ENCODE measurements at places on chromosomes 16 and 17.

DNA sequence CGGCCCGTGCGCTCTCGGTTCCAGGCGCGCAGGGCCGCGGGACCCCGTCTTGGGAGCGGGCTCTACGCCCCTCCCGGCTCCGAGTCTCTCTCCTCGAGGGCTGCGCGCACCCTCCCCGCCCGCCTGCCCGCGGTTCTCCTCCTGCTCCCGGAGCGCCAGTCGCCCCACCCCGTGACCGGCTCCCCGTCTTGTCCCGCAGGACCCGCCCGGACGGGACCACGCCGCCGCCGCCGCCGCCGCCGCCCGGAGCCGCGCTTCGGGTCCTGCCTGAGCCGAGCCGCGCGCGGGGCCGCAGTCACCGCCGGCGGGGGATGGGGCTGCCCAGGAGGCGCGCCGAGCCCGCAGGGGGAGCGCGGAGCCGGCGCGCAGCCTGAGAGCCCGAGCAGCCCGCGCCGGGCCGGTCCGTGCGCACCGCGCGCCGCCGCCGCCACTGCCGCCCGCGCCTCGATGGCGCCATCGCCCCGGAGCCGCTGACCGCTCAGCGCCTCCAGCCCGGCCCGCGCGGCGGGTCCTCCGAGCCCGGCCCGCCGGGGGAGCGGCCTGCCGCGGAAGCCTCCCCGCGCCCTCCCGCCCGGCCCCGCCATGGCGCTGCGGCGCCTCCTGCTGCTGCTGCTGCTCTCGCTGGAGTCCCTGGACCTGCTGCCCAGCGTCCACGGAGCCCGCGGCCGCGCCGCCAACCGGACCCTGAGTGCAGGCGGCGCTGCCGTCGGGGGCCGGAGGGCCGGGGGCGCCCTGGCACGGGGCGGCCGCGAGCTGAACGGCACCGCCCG is at the start of gene SHISA6:
SHISA6 (plus strand) TSS at position 373 of the 770 bp plus-strand sequence.
- DNase-seq, result peak; percentile 2

DNA sequence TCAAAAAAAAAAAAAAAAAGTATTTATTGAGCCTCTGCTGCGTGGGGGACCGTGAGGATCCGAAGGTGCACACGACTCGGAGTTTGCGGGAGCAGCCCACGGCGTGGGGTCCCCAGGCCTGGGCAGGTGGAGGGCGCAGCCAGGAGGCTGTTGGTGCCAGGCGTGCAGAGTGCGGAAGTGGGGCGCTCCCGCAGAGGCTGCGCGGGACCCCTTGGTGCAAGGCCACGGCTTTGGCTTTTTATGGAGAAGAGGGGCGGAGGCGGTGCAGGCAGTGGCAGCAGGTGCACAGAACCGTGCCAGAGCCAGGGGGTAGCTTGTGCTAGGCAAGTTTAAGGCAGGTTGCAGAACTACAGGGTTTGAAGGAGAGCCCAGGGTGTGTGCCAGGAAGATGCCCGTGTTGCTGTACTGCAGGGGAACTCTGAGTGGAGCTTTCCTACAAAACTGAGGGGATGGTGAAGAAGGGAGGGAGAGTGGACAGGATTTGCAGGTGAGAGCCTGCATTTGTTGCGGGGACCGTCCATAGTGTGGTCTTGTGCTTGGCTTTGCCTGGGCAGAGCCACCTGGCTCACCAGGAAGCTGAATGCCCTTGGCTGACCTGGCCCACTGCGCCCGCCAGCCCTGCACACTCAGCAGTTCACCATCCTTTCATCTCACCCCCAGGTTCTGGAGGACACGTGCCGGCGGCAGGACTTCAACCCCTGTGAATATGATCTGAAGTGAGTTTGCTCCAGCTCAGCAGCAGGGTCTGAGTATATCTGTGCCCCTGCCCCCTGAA is 1.3 kb downstream of the ASPSCR1 start:
- DNase-seq, result no peak

- DNase-seq, result no peak
Measured at GRCh38 chr17:55340176-55340575, 75.4 kb downstream of the HLF start.

GRCh38 chr17:73896966-73897365 is 252.7 kb upstream of the SDK2 start:
- DNase-seq, result no peak

DNA sequence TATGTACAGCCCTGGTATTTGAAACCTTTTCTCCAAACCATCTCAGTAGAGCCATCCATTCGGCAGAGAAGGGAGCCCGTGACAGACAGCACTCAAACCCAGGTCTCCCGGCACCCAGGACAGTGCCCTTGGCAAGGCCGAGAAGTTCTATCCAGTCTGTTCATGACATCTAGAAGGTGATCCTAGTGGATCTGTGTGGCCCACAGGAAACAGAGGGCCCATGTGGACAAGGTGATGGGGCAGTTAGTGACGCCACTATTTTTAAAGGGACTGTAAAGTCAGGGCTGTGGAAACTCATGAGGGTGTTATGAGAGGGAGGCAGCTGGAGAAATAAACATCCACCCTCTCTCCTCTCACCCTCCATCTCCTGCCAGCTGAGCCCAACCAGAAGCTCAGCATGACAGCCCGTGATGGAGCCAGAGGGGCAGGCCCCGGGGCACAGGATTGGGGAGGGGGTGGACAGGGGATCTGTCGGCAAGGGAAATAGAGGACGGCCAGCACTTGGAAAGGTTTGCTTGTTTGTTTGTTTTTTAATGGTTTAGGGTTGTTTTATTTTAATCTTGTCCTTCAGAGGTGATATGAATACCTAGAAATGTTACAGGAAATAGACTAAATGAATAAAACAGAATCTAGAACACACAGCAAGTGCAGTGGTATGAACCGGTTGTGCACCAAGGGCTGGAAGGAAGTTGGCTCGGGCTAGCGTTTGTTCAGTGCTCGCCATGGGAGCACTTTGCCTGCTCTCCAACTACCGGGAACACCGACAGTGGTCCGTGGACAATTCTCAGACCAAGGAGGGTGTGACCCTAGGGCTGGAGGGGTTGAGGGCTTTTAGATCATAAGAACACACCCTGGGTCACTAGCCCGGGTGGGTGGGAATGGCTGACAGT is 17.1 kb downstream of the MYLK3 start:
- DNase-seq, result no peak
